ENCODE measurements at places on chromosomes 4 and X. TPM values are rescaled to one million over a fixed set of nuclear protein-coding genes. Genes with fewer than 3 reads are reported as not detected.

HPGDS gene
- not detected for polyA plus RNA-seq

COL25A1 gene
- not detected for polyA plus RNA-seq

ZNF711 gene
- polyA plus RNA-seq: 6.8 TPM

MAGEC2 gene
- polyA plus RNA-seq: not detected

NAP1L2 gene
- not detected for polyA plus RNA-seq

SUPT20HL2 gene
- polyA plus RNA-seq: not detected

PNMA6E gene
- not detected for polyA plus RNA-seq

SHISA3 gene
- not detected for polyA plus RNA-seq

FAAH2 gene
- 2.1 TPM for polyA plus RNA-seq

SUV39H1 gene
- polyA plus RNA-seq: 5.2 TPM

STPG2 gene
- polyA plus RNA-seq: not detected

MSX1 gene
- polyA plus RNA-seq: 12.1 TPM

AWAT2 gene
- polyA plus RNA-seq: not detected

EGF gene
- 0.08 TPM for polyA plus RNA-seq

RIBC1 gene
- 0.04 TPM for polyA plus RNA-seq

SEL1L3 gene
- polyA plus RNA-seq: 0.28 TPM

HMGN5 gene
- 0.31 TPM for polyA plus RNA-seq

ZNF732 gene
- polyA plus RNA-seq: not detected

TCEAL1 gene
- polyA plus RNA-seq: 9.4 TPM

NUDT10 gene
- polyA plus RNA-seq: not detected

HSFX3 gene
- not detected for polyA plus RNA-seq
